ENCODE measurements at places on chromosomes 4 and X.

DNA sequence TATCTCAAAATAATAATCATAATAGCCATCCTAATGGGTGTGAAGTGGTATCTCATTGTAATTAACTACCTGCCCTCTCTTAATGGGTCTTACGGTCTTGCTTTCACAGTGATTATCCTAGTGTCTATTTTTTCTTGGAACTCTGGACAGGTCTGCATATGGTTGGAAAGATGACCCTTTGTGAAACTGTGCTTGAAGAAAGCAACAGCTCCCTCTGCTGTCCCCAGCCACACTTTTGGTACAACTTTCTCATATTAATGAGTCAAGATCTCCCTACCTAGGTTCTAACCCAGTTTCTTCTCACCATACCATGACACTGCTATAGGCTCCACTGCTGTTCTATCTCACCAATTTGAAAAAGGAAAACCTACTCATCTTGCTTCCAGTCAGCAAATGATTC lies 2.4 kb downstream of the TFDP3 start:
- DNase-seq: no peak

- DNase-seq: no peak
Observed at GRCh38 chr4:109037026-109037425, 265.4 kb downstream of the COL25A1 start.

GRCh38 chr4:1746919-1747602 lies 25.7 kb downstream of the TACC3 start:
- no peak for DNase-seq

DNA sequence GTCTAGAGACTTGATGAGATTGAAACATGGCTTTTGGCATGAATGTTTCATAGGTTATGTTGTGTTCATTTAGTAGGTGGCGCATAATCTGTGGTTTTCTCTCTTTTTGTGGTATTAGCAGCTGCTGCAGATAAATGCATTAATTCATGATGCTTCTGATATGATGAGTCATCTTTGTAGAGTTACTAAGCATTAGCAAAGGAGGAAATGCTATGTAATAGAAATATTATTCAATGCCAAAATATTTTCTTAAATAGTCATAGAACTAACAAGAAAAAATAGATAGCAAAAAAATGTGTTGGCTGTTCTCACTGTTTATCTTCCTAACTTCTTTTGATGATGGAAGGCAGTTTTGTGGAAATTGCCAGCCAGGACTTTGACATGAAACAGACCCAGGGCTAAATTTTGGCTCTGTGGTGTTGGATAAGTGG lies 3.6 kb downstream of the ZXDB start:
- no peak for DNase-seq

- DNase-seq: no peak
Observed at GRCh38 chr4:88446124-88446523, 10.8 kb upstream of the HERC5 start.

GRCh38 chr4:121741751-121742150 lies 23.2 kb downstream of the SMIM43 start:
- DNase-seq: no peak

DNA sequence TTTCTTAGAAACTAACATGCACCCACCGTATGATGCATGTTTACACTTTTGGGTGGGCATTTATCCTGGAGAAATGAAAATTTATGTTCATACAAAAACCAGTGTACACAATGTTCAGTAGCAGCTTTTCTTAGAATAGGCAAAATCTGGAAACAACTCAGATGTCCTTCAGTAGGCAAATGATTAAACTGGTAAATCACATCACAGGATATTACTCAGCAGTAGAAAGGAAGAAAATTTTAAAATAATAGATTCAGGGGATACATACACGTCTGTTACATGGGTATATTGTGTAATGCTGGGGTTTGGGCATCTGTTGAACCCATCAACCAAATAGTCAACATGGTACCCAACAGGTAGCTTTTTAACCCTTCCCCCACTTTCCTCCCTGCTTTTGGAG lies 25.2 kb upstream of the HSPA4L start:
- no peak for DNase-seq

GRCh38 chr4:58113126-58113525 lies 1002.9 kb upstream of the IGFBP7 start:
- DNase-seq: no peak
